ENCODE measurements at places on chromosomes 3 and 15.

GRCh38 chr3:104642827-104643226 is 723.9 kb upstream of the ALCAM start:
- DNase-seq = no peak

GRCh38 chr3:33437556-33438283 is 2.5 kb downstream of the UBP1 start:
- DNase-seq = no peak

DNA sequence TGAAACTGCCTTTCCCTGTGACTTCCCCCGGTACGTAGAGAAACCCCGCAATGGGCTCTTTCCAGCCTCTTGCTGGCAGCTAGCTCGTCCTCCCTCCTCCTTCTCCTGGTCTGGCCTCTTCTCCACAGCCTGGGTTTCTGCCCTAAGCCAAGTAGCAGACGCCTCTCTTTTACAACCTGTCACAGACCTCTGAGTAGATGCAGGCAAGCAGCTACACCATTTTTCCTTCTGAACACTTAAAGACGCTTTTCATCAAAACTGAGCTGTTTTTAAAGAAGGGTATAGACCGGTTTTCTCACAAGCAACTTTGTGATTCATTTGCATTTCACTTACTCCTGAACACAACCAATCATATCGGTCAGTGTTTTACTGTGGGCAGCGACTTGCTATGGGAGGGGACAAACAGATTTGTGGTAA is 32.0 kb downstream of the ADAMTSL3 start:
- no peak for DNase-seq

DNA sequence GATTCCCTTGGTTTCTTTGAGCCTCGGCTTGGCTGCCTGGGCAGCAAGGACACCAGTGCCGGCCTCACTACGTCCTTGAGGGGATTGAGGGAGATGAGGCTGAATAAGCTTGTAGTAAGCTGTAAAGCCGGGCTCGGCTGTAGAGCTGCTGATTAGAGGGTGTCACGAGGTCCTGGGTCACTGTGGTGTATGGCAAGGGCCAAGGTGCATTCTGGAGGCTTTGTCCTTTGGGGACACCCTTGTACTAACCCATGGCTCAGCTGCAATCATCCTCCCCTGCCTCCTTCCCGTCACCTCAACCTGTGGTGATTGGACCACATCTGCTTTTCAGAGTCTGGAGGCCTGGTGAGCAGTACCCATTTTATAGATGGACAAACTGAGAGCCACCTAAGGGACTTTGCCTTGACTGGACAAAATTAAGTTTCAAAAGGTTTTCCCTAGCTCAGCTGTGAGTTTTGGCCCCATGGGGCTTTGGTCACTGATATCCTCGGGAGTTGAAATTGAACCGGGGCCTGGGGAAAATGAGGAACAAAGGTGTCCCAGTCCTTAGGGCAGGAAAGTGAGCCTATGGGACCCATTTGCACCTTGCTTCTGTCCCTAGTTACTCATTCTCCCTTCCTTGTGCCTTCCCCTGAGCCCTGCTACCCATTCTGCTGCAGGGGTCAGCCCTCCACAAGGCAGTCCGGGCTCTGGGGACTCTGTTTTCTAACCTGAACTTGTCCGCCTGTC is 2.4 kb downstream of the SLC6A6 start:
- DNase-seq = no peak

All from pons (tissue), 1 donor.